ENCODE measurements at places on chromosomes 1 and 21. TPM values are rescaled to one million over a fixed set of nuclear protein-coding genes. Genes with fewer than 3 reads are reported as not detected.

RIMS3 gene
- total RNA-seq: 0.33 TPM

SLC2A5 gene
- total RNA-seq: 2.0 TPM

RHOU gene
- total RNA-seq: 0.99 TPM

SRSF10 gene
- total RNA-seq: 102 TPM

FAM177B gene
- total RNA-seq: not detected

VASH2 gene
- total RNA-seq: 0.99 TPM

SLC16A1 gene
- total RNA-seq: 64.5 TPM

TRIM17 gene
- 0.15 TPM for total RNA-seq

GREM2 gene
- 7.7 TPM for total RNA-seq

LY9 gene
- total RNA-seq: not detected

WASF2 gene
- total RNA-seq: 31.4 TPM

HFM1 gene
- total RNA-seq: 0.17 TPM

SAMD11 gene
- total RNA-seq: 11.1 TPM

PIK3CD gene
- total RNA-seq: 6.3 TPM

SMCP gene
- not detected for total RNA-seq

CRYBG2 gene
- under 0.01 TPM for total RNA-seq

HNRNPU gene
- 245 TPM for total RNA-seq

FAM72C gene
- 1.5 TPM for total RNA-seq

SH2D5 gene
- total RNA-seq: 4.2 TPM

RUNX1 gene
- 16.0 TPM for total RNA-seq

GSTM5 gene
- total RNA-seq: 6.4 TPM

SLC6A17 gene
- 0.33 TPM for total RNA-seq

RNASEL gene
- 8.0 TPM for total RNA-seq

SF3B4 gene
- 14.4 TPM for total RNA-seq

MIER1 gene
- total RNA-seq: 31.4 TPM

CHIA gene
- not detected for total RNA-seq

OR2G6 gene
- not detected for total RNA-seq

OR6K3 gene
- total RNA-seq: not detected

GNG12 gene
- total RNA-seq: 166 TPM

TTLL7 gene
- total RNA-seq: 18.7 TPM

TSPAN1 gene
- not detected for total RNA-seq

SPATA46 gene
- total RNA-seq: not detected

CFHR1 gene
- total RNA-seq: not detected

CTTNBP2NL gene
- total RNA-seq: 12.6 TPM

CYP4X1 gene
- 0.17 TPM for total RNA-seq

CR1L gene
- not detected for total RNA-seq

PALMD gene
- 2.0 TPM for total RNA-seq

PDZK1IP1 gene
- total RNA-seq: not detected

CROCC gene
- total RNA-seq: 12.4 TPM

C1orf53 gene
- 2.2 TPM for total RNA-seq

LDLRAD1 gene
- total RNA-seq: not detected

FMO5 gene
- 1.3 TPM for total RNA-seq

APCS gene
- not detected for total RNA-seq

C1orf141 gene
- not detected for total RNA-seq

COL9A2 gene
- 7.1 TPM for total RNA-seq

PM20D1 gene
- under 0.01 TPM for total RNA-seq

SH3BGR gene
- 2.8 TPM for total RNA-seq

NCSTN gene
- 187 TPM for total RNA-seq

HIVEP3 gene
- total RNA-seq: 0.17 TPM

ATPAF1 gene
- total RNA-seq: 71.0 TPM

SLC45A1 gene
- 4.8 TPM for total RNA-seq
